Eye (tissue), 1 donor: ENCODE measurements at places on chromosomes 1 and 21.

DNA sequence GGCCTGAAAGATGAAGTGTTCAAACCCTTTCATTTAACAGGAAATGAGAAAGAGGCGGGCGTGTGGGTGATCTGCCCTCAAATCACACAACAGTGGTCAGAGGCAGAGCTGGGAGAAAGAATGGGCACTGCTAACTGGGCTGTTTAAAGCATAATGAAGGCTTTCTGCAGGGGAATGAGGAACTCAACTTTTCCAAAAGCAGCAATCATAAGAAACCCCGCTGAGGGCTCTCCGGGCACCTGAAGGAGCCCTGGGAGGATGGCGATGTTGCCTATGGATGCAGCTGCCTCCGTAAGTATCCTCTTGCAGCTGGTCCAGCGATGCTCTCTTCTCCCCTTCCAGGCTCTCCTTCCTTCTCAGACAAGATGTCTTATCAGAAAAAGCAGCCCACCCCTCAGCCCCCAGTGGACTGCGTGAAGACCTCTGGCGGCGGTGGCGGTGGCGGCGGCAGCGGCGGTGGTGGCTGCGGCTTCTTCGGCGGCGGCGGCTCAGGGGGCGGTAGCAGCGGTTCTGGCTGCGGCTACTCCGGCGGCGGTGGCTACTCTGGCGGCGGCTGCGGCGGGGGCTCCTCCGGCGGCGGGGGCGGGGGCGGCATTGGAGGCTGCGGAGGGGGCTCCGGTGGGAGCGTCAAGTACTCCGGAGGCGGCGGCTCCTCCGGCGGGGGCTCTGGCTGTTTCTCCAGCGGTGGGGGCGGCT, 1.2 kb downstream of the LORICRIN start:
- DNase-seq: peak; percentile 76

DNA sequence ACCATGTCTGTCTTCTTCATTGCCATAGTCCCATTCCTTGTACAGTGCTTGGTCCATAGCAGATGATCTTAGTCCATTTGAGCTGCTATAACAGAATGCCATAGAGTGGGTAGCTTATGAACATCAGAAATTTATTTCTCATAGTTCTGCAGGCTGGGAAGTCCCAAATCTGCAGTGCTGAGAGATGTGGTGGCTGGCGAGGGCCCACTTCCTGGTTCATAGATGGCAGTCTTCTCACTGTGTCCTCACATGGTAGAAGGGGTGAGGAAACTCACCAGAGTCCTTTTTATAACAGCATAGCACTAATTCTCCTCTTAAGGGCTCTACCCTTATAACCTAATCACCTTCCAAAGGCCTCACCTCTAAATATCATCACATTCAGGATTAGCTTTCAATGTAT, 23.1 kb upstream of the RAP1A start:
- no peak for DNase-seq

DNA sequence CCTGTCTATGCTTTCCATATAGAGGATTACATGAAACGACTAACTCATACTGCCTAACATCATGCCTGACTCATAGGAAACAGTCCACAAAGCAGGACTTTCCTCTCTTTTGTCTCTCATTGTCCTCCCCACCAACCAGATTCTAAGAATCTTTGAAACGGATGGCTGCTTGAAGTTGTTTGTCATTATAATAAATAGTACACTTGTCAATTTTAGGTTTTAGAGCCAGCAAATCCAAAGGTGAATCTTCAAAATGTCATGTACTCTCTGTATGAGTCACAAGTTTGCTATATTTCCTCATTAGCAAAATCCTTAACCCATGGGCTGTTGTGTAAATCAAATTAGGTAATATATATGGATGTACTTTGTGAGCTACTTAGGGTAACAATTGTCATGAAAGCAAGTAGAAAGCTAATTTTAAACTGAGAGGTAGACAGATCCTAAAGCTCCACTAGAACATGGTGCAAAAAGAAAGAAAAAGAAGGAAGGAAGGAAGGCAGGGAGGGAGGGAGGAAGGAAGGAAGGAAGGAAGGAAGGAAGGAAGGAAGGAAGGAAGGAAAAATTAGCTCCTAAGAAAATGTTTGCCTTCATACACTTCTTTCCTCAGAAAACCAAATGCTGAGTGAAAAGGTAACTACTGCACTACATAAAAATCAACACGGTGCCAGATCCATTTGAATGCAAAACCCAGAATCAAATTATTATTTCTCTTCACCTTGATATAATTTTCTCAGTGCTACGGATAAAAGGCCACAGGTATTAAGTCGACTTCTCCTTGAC, 129.5 kb upstream of the PRMT6 start:
- no peak for DNase-seq

DNA sequence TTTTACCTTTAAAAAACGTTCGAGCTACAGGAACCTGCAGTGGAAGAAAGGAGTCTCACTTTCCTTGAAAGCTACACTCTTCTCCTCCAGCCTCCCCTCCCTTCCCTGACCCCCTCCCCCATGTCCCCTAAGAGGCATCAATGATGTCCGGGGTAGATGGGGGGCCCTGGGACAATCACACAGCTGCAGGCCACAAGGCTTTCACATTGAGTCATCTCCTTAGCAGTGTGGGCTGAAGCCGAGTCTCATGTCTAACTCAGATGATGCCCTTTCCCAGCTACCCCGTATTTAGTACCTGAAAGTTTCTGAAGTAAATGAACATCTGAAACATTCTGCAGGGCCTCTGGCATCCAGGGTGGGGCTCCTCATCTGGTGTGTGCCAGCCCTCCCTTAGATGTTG, 6.3 kb upstream of the GPR25 start:
- DNase-seq: no peak

DNA sequence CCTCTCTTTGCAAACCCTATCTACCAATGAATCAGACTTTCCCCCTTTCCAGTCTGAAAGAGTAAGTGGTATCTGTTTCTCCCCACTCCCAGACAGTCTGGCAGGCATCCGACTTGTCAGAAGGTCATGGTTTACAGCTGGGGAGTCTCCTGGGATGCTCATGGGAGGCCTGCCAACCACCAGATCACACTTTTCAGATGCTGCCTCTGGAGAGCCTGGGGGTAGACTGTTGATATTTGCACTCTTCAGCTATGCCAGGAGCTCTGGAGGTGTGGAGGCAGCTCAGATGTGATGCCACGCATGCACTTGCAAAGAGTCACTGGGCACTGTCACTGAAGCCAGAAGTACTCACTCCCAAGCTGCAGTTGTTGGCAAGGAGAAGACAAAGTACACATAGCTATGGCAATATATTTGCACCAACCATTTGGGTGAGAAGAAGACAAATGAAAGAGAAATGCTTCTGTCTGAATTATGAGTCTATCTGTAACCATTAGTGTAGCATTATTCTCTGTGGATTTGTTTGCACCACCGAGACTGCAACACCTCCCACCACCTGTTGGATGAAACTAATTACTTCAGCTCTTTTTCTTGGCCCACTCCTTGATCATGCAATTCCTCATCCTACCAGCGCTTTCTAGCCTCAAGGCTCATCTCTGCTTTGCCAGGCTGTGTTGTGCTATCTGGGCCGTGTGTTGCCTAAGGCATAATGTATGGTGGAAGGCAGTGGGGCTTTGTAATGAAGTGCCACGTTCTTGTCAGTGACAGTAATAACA, 133.0 kb upstream of the SPAG17 start:
- no peak for DNase-seq

DNA sequence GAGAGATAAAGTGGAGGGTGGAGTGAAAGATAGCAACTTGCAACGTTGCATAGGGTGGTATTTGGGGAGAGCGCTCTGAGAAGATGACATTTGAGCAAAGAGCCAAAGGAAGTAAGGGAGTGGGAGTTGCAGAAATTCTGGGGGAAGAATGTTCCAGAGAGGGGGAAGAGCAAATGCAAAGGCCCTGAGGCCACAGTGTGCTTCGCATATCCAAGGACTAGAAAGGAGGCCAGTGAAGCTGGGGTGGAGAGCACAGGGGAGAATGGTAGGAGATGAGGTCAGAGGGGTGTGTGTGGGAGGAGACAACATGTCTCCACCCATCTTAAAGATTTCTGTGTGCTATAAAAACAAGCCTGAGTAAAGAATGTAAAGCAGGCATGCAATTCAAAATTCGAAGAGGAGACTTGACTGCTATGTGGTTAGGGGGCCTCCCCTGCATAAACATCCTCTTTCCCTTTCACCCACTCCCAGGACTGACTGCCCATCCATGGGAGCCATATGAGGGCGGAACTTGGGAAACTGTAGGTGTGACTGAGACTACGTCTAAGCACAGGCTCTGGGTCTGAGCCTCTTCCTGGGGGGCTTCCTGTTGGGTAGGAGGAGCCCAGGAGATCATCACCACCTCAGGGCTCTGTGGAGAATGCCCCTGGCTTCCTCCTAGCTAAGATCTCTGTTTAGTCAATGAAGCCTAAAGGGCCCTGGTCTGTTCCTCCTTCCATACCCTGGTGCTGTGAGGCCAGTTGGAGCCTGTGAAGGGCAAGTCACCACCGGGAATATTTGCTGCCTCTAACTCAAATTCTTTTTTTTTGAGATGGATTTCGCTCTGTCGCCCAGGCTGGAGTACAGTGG, 2.9 kb upstream of the CLIC4 start:
- DNase-seq: peak; percentile 7

DNA sequence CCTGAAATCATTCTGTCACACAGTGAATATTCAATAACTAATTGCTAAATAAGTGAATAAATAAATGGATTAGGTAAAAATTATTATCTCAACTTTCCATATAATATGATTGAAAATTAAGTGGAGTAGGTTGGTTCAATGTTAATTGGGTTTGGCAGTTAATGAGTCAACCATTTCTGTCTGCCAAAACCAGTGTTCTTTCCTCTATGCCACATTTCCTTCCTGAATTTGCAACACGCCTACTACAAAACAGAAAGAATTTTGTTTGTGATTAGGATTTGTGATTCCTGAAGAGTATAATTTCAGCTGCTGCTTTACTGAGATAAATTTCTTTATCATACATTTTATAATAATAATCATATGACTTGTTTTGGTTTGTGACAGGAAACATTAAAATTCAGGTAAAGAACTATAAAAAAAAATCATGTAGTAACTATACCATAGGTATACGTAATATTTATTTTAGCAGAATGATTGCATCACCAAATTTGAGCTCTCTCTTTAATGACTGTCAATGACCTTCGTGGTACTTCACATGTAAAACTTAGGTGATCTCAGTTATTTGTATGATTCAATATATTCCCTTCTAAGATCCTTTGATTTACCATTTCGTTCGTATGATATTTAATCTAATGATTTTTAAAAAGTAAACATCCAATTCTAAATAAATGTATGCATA, 241.3 kb downstream of the KCNT2 start:
- DNase-seq: no peak
